Psoas muscle (tissue), 8 donors: ENCODE measurements at places on chromosomes 13 and 19. TPM values are rescaled to one million over a fixed set of nuclear protein-coding genes. Genes with fewer than 3 reads are reported as not detected.

ZNF492 gene
- 0.07 TPM for total RNA-seq

GSX1 gene
- not detected for total RNA-seq

COX7A1 gene
- total RNA-seq: 1,453 TPM

DNA sequence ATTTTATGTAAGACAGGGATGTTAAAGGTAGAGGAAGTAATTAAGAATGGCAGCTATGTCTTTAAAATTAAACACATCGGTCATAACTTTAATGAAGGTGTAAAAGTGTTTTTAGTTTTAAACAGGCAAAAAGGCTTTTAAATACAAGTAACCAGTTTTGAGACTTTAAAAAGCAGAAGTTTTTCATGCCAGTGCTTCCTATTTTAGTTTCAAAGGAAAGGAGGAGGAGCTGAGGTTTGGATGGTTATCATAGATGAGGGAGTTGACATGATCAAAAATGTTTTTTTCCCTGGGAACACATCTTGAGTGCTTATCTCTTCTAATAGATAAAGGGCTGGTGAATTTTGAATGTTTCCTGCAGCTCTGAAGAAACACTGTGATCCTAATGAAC is 42.9 kb downstream of the LRCH1 start:
- no peak overlapping the region for H3K4me3 ChIP-seq
- H3K36me3 ChIP-seq: no peaks in the 10 kb centered on the region
- no peak overlapping the region for H3K27ac ChIP-seq
- H3K27me3 ChIP-seq: no peaks in the 10 kb centered on the region

DNA sequence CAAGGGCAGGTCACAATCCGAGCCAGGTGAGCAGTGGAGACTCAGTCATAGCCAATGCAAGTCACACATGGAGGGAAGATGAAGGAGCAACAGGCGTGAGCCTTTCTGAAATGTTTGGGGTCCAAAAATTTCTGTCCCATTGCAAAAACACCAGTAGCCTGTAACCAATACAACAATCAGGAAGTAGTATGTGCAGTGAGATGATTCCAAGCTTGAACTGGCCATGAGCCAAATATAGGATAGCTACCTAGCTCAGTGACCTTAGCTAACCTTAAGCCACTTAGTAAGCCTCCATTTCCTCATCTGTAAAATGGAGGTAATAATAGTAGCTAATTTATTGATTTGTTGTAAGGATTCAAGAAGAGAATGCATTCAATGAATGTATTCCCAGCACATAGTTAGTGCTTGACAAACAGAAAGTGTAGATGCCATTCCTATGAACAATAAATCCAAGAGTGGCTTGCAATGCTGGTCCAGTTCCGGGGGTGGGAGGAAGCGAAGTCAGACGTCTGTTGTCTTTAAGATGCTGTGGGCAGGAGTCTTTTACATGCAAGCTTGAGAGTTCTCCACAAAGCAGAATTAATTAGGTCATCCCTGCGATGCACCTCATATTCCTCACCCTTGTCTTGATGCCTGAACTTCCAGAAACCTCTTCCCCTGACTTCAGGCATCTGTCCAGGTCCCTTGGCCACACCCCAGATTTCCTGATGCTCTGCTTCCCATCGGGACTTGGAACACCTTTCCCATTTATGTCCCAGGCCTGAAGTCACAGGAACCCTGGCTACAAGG is 195.7 kb upstream of the UBL3 start:
- DNase-seq: no peak
- H3K27me3 ChIP-seq: no peaks in the 10 kb centered on the region
- H3K4me3 ChIP-seq: no peak overlapping the region

GRCh38 chr13:42380420-42381164 is 108.6 kb downstream of the AKAP11 start:
- no peak overlapping the region for H3K27ac ChIP-seq
- H3K4me3 ChIP-seq: no peak overlapping the region
- no peak for DNase-seq
- no peaks in the 10 kb centered on the region for H3K36me3 ChIP-seq
- H3K27me3 ChIP-seq: no peaks in the 10 kb centered on the region
- H3K4me1 ChIP-seq: no peaks in the 10 kb centered on the region

DNA sequence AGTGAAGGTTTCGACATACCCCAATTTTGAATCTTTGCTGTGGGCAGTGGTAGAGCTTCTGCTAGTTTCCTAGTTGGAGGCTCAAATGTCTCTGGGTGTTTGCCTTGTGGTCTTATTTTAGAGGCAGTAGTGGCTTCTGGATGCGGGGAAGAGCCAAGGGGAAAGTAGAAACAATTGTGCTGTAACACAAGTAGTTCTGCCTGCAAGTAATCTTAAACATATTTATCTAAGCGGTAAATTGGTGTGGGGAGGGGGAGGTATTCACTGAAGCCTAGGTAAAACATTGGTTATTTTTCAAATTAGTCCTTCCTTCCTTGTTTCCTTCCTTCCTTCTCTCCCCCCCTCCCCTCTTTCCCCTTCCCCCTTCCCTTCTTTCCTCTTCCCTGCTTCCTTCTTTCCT is at the start of gene PCDH20:
TSS of gene PCDH20 (minus strand) at position 101 of the 400 bp plus-strand sequence. CDS start 691 bp downstream, outside the sequence.
- H3K36me3 ChIP-seq: no peaks in the 10 kb centered on the region
- no peak within 1 kb of the TSS for H3K27ac ChIP-seq
- H3K4me1 ChIP-seq: no peaks in the 10 kb centered on the region
- H3K27me3 ChIP-seq: peaks cover 5% of the 10 kb centered on the region

DNA sequence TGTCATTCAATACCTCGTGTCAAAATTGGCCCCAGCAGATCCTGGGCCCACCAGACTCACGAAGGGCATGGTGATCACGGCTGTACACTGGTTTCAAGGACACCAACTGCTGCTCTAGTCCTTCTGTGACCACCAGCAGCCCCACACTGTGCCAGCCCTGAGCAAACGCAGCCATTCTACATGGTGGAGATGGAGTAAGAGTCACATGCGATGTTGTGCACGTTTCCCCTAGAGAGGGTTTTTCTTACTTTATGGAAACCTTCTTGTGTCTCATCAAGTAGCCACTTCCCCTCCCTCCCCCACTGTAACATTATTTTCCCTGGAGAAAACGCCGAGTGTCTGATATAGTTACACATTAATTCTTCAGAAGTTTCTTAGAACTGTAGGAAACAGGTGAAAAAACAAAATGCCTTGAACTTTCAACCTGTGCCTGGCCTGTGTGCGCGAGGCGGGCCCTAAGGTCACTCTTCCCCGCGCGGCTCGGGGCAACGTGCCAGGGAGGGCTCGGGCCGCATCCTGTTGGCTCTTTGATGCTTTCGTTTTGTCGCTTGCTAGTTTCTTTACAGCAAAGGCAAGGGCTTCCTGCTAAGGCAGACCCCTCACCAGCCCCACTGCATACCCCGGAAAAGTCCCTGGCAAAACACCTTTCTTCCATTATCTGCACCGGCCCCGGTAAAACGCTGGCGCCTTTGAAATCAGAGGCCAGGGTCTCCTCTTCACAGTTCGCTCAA is 44.6 kb downstream of the GGACT start:
- H3K4me1 ChIP-seq: peaks cover 6% of the 10 kb centered on the region
- H3K27ac ChIP-seq: no peak overlapping the region
- DNase-seq: no peak
- H3K36me3 ChIP-seq: no peaks in the 10 kb centered on the region
- H3K27me3 ChIP-seq: no peaks in the 10 kb centered on the region
- peak overlapping the region; percentile 13 for H3K4me3 ChIP-seq

- DNase-seq: no peak
- H3K4me1 ChIP-seq: no peaks in the 10 kb centered on the region
Measured at GRCh38 chr13:112910016-112910415, 59.0 kb upstream of the MCF2L start.

GRCh38 chr19:57583104-57583520 is 833 bp upstream of the ZIK1 start:
- H3K27ac ChIP-seq: no peak overlapping the region
- H3K4me1 ChIP-seq: peaks cover 9% of the 10 kb centered on the region
- no peaks in the 10 kb centered on the region for H3K27me3 ChIP-seq
- H3K36me3 ChIP-seq: no peaks in the 10 kb centered on the region
- H3K4me3 ChIP-seq: peak overlapping the region; percentile 83

DNA sequence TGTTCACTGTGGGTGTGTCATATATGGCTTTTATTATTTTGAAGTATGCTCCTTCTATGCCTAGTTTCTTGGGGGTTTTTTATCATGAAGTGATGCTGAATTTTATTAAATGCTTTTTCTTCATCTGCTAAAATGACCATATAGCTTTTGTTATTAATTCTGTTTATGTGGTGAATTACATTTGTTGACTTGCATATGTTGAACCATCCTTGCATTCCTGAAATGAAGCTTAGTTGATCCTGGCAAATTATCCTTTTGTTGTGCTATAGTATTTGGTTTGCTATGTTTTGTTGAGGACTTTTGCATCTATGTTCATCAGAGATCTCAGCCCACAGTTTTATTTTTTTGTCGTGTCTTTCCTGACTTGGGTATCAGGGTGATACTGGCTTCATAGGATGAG is 12.1 kb downstream of the GPC6 start:
- no peaks in the 10 kb centered on the region for H3K27me3 ChIP-seq
- H3K4me1 ChIP-seq: no peaks in the 10 kb centered on the region
- H3K36me3 ChIP-seq: no peaks in the 10 kb centered on the region
- no peak for DNase-seq
- no peak overlapping the region for H3K4me3 ChIP-seq
- H3K27ac ChIP-seq: no peak overlapping the region

- DNase-seq: no peak
- no peaks in the 10 kb centered on the region for H3K4me1 ChIP-seq
- H3K4me3 ChIP-seq: no peak overlapping the region
- H3K36me3 ChIP-seq: no peaks in the 10 kb centered on the region
- no peaks in the 10 kb centered on the region for H3K27me3 ChIP-seq
Measured at GRCh38 chr13:112828756-112829155, 138.9 kb downstream of the ATP11A start.

ACER1 gene
- not detected for total RNA-seq

DNA sequence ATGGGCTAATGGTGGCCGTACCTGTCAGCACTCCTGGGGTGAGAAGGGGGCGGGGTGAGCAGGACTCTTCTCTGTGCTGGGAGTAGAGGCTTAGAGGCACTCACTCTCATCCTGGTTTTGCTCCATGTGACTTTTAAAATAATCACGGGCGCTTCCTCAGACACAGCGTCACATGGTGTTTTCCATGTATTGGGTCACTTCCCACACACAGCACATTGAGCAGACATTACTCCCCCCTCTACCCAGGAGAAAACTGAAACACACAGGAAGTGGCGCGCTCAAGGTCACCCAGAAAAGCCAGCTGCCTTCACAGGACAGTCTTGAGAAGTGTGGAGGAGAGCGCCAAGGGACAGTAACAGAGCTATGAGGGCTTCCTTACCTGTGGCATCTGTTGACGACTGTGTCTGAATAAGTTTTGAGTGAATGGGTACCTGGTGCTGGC is 23.2 kb downstream of the SPATA13 start:
- DNase-seq: no peak
- H3K4me3 ChIP-seq: no peak overlapping the region
- no peaks in the 10 kb centered on the region for H3K4me1 ChIP-seq
- no peaks in the 10 kb centered on the region for H3K27me3 ChIP-seq

GRCh38 chr19:49507803-49508494 is 4.5 kb upstream of the FCGRT start:
- H3K4me1 ChIP-seq: peaks cover 16% of the 10 kb centered on the region
- DNase-seq: no peak
- no peak overlapping the region for H3K27ac ChIP-seq
- H3K36me3 ChIP-seq: no peaks in the 10 kb centered on the region
- H3K27me3 ChIP-seq: no peaks in the 10 kb centered on the region

GRCh38 chr19:6826281-6826920 is 53.9 kb downstream of the VAV1 start:
- H3K4me1 ChIP-seq: no peaks in the 10 kb centered on the region
- no peak for DNase-seq
- no peak overlapping the region for H3K27ac ChIP-seq
- no peaks in the 10 kb centered on the region for H3K36me3 ChIP-seq

KXD1 gene
- total RNA-seq: 38.9 TPM

- peak; percentile 93 for DNase-seq
- H3K36me3 ChIP-seq: no peaks in the 10 kb centered on the region
- H3K27ac ChIP-seq: peak overlapping the region; percentile 72
- H3K27me3 ChIP-seq: no peaks in the 10 kb centered on the region
- peak overlapping the region; percentile 79 for H3K4me3 ChIP-seq
Measured at GRCh38 chr13:26186118-26186870, 35.8 kb downstream of the RNF6 start.

NCLN gene
- total RNA-seq: 20.7 TPM

TNFSF11 gene
- total RNA-seq: not detected

PEX11G gene
- 1.4 TPM for total RNA-seq

GRCh38 chr19:7983995-7984837 is 21.2 kb downstream of the ELAVL1 start:
- H3K27ac ChIP-seq: no peak overlapping the region
- peaks cover 33% of the 10 kb centered on the region for H3K4me1 ChIP-seq
- H3K27me3 ChIP-seq: no peaks in the 10 kb centered on the region
- H3K36me3 ChIP-seq: peaks cover 69% of the 10 kb centered on the region
- H3K4me3 ChIP-seq: no peak overlapping the region

GRCh38 chr19:3857449-3858003 is 11.3 kb downstream of the ZFR2 start:
- DNase-seq: no peak
- no peaks in the 10 kb centered on the region for H3K4me1 ChIP-seq
- H3K4me3 ChIP-seq: no peak overlapping the region
- H3K36me3 ChIP-seq: no peaks in the 10 kb centered on the region
- H3K27me3 ChIP-seq: no peaks in the 10 kb centered on the region

SLC7A10 gene
- total RNA-seq: 0.13 TPM

CHST8 gene
- total RNA-seq: 0.23 TPM

- H3K27ac ChIP-seq: no peak overlapping the region
- peaks cover 14% of the 10 kb centered on the region for H3K36me3 ChIP-seq
- H3K4me1 ChIP-seq: no peaks in the 10 kb centered on the region
- no peak overlapping the region for H3K4me3 ChIP-seq
- H3K27me3 ChIP-seq: no peaks in the 10 kb centered on the region
Measured at GRCh38 chr13:95233026-95233635, 68.1 kb downstream of the ABCC4 start.

OR7D2 gene
- total RNA-seq: not detected
